Mesangial cell (primary cell): ENCODE measurements at places on chromosomes 7 and 10. TPM values are rescaled to one million over a fixed set of nuclear protein-coding genes. Genes with fewer than 3 reads are reported as not detected.

Gene VAX1
- total RNA-seq = not detected in 2 replicates

Gene HMX2
- total RNA-seq = not detected in 2 replicates

Gene ICA1
- total RNA-seq = 3.3 and 9.9 TPM in 2 replicates

Gene GPR22
- not detected in 2 replicates for total RNA-seq

Gene ZP3
- total RNA-seq = 1.5 and 3.9 TPM in 2 replicates

Gene PNLIPRP1
- total RNA-seq = not detected in 2 replicates

Gene EGR2
- 0.33 and 0.76 TPM in 2 replicates for total RNA-seq

Gene OR6V1
- not detected in 2 replicates for total RNA-seq

Gene MYL7
- 0.38 TPM in 1 of 2 replicates, not detected in the other for total RNA-seq
